ENCODE measurements at places on chromosomes 13 and 19.

GRCh38 chr19:53912653-53913052 is 3.6 kb downstream of the CACNG7 start:
- no peak for DNase-seq

- no peak for DNase-seq
Measured at GRCh38 chr19:13476071-13476470, 30.2 kb downstream of the CACNA1A start.

- DNase-seq, result no peak
Measured at GRCh38 chr13:53052675-53053074, 24.1 kb downstream of the OLFM4 start.

DNA sequence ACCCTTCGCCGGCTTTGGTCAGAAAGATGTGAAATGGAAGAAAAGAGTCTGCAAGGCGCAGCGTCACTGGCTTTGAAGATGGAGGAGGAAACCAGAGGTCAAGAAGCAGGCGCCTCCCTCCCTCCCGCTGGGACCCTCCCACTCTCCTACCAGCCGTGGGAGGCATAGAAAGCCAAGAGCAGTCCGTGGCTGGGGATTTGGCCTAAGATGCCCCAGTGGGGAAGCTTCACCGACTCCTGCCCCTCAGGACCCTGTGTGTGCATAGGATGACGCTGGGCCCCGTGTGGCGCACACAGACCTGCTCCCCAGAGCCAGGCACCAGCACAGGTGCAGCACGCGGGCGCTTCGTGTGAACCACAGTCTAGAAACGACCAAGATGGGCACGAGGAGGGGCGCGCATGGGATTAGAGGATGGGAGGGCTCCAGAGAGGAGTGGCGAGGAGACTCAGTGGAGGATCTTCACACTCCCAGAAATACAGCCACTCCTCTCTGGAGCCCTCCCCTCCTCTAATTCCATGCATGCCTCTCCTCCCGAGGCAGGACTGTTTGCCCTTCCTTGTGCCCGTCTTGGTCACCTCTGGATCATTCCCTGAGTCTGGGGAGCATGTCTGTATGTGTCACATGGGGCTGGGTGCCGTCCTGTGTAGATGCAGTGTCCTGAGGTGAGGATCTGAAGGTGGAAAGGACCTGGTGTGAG is 194.3 kb downstream of the TEX29 start:
- DNase-seq, result no peak

DNA sequence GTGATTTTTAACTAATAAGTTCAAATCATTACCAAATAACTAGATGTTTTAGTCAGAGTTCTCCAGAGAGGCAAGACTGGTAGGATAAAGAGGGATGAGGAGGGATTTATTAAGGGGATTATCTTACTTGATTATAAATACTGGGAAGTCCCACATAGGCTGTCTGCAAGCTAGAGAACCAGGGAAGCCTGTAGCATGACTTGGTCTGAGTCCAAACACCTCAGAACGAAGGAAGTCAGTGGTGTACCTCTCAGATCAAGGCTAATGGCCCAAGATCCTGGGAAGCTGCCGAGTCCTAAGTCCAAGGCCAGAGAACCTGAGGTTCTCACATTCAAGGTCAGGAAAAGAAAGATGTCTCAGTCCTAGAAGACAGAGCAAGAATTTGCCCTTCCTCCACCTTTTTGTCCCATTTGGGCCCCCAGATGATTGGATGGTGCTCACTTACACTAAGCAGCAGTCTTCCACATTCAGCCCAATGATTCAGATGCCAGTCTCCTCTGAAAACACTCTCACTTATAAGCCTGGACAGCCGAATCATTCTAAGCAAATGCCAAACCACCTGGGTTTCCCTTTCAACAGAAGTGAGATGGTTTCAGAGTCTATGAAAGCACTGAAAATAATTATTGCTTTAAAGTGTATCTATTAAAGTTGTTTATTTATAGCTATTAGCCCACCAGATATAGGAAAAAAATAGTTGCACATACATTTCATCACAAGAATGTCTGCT is 1599.2 kb downstream of the OLFM4 start:
- DNase-seq, result no peak

DNA sequence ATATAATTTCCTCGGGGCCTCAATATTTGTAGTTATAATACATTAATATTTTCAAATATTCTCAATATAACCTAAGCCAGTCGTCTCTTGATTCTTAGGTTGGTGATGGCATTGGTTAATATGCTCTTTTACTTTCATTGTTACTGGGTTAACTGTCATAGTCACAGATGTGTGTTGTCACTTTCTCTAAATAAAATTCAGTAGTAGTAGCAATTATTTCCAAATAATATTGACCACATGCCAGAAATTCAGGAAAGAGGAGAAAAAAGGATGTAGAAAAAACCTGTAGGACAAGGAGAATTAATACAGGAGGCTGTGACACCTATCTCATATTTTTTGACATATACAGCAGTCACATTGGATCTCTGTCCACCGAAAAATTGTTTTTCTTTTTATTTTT is 322.7 kb upstream of the SLITRK6 start:
- DNase-seq, result no peak

DNA sequence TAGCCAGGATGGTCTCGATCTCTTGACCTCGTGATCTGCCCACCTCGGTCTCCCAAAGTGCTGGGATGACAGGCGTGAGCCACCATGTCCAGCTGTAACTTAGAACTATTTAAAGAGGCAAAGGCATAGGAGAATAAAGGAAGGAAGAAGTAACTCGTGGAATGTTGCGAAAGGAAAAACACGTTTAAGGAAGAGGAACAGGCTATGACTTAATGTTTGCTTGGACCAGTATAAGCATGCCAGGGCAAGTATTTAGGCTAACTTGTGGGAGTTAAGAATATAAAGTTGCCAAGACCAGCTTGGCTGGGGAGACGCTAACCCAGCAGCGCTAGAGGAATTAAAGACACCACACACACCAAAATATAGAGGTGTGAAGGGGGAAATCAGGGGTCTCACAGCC is 33.5 kb downstream of the ZNF844 start:
- DNase-seq, result no peak

Measured in fibroblast of skin of left biceps (primary cell).